NCI-H1105 treated with DMSO at 0.1 percent for 48 hours (cell line): ENCODE measurements at places on chromosomes 12 and 14.

DNA sequence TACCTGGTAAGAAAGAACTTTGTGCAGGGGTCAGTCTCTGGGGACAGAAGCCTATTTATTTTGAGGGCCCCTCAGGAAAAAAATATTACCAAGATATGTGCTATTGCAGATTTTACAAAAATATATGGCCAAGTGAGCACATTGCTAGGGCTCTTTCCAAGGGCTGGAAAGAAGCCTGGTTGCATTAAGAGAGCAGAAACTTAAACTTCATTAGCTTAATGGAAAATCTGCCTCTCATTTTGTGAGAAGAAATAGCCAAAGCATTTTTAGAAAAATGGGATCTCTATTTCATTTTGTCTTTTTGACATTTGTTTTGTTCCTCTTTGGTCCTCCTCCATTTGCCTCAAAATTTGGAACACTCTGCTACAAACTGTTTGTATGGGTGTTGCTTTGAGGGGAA lies 283.5 kb downstream of the NELL2 start:
- DNase-seq, result no peak

- no peak for DNase-seq
Measured at GRCh38 chr14:84029720-84030119, 1500.2 kb upstream of the FLRT2 start.

DNA sequence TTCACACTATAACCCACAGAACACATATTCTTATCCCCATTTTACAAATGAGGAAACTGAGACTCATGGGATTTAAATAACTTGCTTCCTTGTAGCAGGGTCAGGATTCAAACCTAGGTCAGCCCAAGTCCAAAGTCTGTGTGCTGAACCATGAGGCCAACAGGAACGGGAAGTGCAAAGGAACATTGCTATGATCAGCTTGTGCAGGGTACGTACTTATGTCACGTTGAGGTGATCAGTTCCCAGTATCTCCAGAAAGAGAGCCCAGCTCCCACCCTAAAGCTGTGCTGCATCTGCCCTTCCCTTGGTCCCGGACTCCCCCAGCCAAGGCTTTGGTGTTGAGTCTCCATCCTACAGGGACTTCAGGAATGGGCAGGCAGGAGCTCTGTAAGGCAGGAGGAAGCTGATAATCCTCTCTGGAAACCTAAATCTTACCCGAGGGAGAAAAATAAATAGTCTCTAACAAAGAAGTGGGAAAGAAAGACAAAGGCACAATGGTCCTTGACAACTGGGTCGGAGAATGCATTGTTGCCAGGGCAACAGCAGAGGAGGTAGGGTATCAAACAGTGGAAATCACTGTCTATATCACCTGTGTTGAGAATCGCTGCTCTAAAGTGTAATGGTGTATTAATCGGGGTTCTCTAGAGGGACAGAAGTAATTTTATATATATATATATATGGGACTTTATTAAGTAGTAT lies 82.5 kb upstream of the FICD start:
- DNase-seq, result no peak

- DNase-seq, result no peak
Measured at GRCh38 chr14:55741240-55741639, 161.2 kb downstream of the KTN1 start.

- DNase-seq, result no peak
Measured at GRCh38 chr14:64238631-64239030, 55.5 kb downstream of the ESR2 start.

- peak; percentile 95 for DNase-seq
Measured at GRCh38 chr12:12684375-12685106, 11.4 kb downstream of the GPR19 start.

- DNase-seq, result peak; percentile 24
Measured at GRCh38 chr14:105491366-105491973, 424 bp downstream of the TEDC1 start.

GRCh38 chr12:1590221-1590979 lies 4.0 kb downstream of the FBXL14 start:
- no peak for DNase-seq

- no peak for DNase-seq
Measured at GRCh38 chr12:63354969-63355368, 204.0 kb upstream of the AVPR1A start.

GRCh38 chr12:15774819-15775218 lies 14.4 kb downstream of the EPS8 start:
- no peak for DNase-seq

DNA sequence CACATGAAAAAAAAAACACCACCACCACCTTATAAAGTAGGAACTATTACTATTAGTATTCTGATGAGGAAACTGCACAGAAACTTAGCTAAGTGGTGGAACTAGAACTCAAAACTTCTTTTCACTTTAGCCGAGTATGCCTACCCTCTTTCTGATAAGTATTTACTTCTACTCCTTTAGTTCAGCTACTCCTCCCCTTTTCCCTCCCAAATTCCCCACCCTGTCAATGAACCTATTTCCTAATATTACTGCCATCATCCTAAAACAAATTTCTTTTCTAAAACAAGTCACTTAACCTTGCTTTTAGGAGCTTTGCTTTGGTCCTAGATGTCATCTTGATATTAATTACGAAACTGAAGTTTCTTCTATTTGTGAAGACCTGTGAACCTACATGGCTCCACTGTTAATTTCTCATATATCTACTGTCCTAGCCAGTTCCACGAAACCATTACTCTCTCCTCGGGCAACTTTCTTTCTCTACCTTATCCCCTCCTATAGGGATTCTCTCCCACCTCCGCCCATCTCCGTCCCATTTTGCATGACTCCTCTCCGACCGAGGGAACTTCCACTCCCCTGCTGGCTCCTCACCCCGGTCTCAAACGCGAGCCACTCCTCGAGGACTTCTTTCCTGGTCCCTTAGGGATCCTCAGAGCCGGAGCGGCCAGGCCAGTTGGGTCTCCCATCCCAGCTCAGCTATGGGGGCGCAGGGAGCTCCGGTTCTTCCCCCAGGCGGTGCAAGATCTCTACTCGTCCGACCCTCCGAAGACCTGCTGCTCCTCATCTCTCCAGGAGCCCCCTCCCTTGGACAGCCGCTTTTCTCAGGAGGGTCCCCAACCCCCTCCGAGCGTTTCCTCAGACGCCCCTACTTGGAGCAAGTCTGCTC lies 1.1 kb downstream of the NUMB start:
- peak; percentile 14 for DNase-seq

GRCh38 chr12:70604662-70605061 lies 32.6 kb downstream of the PTPRB start:
- no peak for DNase-seq

DNA sequence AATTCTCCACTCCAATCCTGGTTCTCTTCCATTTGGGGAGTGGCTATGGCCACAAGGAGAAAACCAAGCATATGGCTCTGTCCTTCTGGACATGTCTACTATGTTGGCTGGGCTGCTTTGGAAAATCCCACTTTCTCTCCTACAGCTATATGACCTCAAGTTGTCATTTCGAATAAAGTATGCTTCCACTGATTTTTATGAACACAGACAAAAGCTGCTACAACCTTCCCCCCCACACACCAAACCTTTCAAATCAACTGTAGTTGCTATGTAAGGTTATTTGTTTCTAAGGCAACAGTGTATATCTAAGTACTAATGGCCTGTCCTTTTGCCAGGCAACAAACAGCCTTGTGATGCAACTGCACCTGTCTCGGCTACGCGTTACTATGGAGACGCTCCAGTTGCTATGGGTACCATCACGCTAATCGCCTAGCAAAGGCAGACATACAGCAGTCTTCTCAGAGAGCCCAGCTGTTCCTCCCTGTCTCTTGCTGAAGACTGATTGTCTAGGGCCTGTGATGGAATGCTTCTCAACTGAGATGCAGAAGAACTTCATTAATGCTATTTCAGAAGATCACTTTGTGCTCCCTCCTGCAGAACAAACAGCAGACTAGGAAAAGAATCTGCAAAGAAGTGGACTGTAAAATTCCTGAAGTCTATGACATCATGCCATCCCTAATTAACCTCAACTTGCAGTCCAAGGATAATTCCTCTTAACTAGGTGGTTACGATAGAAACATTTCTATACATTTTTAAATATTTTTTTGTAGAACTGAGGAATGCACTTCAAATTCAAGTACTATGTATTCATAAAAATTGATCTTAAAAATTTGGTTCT lies 67.6 kb downstream of the FOXN3 start:
- DNase-seq, result peak; percentile 98

DNA sequence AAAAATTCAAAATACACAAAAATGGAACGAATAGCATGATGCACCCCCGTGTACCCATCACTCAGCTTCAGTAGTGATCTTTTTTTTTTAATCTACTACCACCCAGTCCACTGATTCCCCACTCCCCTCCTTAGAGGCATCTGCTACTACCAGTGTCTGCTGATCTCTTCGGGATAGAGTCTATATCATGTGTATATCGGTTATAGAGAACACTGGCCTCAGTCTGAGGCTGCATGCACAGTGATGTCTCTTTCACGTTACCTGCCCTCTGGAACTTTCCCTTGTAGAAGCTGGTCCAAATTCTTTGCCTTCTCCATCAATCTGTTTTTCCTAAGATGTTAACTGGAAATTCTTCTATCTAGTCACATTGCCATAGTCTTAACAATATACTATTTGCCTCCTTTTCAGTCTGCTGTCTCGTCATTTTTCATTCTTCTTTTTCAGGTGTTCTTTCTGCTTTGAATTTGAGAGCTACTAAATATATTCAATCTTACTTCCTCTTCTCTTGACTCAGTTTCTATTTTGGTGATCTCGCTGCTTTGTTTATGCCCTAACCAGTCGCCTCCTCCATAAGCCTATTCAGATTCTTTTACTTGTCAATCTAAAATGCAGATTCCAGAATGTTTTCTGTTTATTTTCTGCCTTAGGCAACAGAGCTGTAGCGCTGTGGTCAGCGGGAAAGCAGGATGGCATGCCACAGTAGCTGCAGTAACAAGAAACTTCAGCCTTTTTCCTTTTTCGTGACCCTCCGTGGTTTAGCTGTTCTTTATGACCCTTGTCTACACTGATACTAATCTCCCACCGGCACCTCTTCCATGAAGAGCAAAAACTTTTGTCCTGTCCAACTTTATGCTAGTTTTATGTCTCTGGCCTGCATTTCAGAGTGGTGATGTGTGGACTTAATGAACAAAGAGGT lies 67.0 kb downstream of the FBXW8 start:
- DNase-seq, result no peak

DNA sequence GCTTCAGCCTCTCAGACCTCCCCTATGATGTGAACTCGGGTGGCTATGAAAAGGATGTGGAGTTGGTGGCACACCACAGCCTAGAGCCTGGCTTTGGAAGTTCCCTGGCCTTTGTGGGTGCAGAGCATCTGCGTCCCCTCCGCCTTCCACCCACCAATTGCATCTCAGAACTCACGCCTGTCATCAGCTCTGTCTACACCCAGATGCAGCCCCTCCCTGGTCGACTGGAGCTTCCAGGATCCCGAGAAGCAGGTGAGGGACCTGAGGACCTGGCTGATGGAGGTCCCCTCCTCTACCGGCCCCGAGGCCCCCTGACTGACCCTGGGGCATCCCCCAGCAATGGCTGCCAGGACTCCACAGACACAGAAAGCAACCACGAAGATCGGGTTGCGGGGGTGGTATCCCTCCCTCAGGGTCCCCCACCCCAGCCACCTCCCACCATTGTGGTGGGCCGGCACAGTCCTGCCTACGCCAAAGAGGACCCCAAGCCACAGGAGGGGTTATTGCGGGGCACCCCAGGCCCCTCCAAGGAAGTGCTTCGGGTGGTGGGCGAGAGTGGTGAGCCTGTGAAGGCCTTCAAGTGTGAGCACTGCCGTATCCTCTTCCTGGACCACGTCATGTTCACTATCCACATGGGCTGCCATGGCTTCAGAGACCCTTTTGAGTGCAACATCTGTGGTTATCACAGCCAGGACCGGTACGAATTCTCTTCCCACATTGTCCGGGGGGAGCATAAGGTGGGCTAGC lies 7.0 kb upstream of the RPS26 start:
- DNase-seq, result no peak

DNA sequence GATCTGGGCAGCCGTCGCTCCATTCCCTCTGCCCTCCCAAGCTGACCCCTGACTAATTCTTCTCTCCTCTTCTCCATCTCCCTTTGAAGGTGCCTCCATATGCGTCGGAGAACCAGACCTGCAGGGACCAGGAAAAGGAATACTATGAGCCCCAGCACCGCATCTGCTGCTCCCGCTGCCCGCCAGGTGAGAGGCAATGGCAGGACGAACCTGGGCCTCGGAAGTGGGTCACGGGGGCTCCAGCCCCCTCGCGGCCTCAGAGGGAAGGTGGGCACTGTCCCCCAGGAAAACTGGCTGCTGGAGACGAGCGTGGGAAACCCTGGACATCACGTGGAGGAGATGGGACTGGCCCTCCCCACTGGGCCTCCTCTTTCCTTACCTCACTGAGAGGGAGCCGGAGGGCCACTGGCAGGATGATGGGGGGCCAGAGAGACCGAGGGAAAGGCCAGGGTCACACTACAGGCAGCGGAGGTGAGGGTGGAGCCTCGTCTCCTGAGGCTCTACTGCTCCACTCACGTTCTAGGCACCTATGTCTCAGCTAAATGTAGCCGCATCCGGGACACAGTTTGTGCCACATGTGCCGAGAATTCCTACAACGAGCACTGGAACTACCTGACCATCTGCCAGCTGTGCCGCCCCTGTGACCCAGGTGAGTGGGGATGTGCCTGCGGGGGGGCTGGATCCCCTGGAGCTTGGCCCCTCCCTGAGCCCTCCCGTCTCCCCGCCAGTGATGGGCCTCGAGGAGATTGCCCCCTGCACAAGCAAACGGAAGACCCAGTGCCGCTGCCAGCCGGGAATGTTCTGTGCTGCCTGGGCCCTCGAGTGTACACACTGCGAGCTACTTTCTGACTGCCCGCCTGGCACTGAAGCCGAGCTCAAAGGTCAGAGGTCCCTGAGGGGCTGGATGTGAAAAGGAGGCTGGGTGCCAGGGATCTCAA lies 806 bp downstream of the LTBR start:
- no peak for DNase-seq

DNA sequence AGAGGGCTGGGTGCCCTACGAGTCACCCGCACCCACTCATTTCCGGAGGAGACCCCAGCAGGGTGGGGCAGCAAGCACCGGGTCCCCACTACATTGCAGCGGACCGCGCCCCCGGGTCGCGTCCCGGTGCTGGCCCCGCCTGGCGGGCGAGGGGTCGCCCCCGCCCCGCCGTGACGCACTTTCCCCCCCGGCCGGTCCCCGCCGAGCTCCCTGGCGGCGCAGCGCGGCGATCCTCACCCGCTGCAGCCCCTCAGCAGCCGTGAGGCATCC lies 106.1 kb downstream of the PRICKLE1 start:
- DNase-seq, result no peak

- DNase-seq, result no peak
Measured at GRCh38 chr12:113449299-113449698, 22.4 kb downstream of the LHX5 start.

- no peak for DNase-seq
Measured at GRCh38 chr12:116106870-116107269, 170.6 kb downstream of the MED13L start.

DNA sequence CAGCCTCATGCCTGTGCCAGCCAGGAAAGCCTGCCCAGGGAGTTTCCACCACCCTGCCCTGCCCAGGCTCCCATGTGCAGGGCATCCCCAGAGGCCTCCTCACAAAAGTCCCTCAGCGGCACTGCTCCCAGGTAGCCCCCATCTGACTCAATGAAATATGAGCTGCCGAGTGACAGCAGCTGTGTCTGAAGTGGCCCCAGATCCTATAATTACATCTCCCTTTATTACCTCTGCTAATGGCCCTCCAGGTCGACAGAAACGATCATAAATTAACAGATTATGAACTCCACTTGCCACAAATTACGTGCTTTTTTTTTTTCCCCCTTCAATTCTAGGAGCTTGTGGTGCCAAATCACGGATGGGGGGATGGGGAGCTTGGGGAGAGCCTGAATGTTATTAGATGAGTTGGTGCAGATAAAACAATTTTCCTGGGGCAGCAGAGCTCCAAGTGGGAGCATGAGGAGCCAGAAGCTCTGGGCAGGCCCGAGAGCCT lies 110.4 kb downstream of the ESRRB start:
- DNase-seq, result peak; percentile 100
